ENCODE measurements at places on chromosomes 13 and 19. TPM values are rescaled to one million over a fixed set of nuclear protein-coding genes. Genes with fewer than 3 reads are reported as not detected.

GRCh38 chr13:99935772-99936171, 35.8 kb downstream of the ZIC5 start:
- no peaks in the 10 kb centered on the region for H3K36me3 ChIP-seq
- peaks cover 9% of the 10 kb centered on the region for H3K27me3 ChIP-seq
- H3K27ac ChIP-seq: no peak overlapping the region

MIPEP gene
- 29.3 TPM for total RNA-seq

LCP1 gene
- 0.59 TPM for total RNA-seq

DNA sequence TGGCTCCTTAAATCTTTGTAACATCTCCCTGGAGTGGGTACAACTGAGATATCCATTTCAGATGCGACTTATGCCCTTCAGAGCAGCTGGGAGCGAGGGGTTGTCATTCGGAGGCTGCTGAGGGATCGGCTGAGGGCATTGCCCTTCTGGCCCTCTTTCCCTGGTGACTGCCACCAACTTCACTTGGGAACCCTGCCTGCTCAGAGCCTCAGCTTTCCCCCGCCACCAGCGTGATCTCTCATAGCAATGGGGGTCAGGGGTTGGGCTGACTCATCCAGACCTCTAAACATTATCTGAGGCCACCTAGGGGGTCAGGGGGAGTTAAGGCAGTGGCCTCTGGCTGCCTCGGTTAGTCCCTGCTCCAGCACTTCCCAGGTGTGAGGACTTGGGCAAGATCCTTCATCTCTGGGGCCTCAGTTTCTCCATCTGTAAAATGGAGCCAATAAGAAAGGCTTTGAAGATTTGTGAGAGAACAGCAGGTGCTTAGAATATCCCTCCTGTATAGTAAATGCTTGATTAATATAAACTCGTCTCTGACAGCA, 1.1 kb downstream of the PRX start:
- no peaks in the 10 kb centered on the region for H3K27me3 ChIP-seq
- H3K27ac ChIP-seq: no peak overlapping the region
- no peak overlapping the region for H3K4me3 ChIP-seq
- peak; percentile 66 for DNase-seq

- no peak overlapping the region for H3K27ac ChIP-seq
- no peaks in the 10 kb centered on the region for H3K36me3 ChIP-seq
- no peak overlapping the region for H3K4me3 ChIP-seq
- DNase-seq: peak; percentile 48
- H3K4me1 ChIP-seq: peaks cover 6% of the 10 kb centered on the region
These were observed 373.1 kb downstream of the DIAPH3 start for GRCh38 chr13:59790626-59791025.

DNA sequence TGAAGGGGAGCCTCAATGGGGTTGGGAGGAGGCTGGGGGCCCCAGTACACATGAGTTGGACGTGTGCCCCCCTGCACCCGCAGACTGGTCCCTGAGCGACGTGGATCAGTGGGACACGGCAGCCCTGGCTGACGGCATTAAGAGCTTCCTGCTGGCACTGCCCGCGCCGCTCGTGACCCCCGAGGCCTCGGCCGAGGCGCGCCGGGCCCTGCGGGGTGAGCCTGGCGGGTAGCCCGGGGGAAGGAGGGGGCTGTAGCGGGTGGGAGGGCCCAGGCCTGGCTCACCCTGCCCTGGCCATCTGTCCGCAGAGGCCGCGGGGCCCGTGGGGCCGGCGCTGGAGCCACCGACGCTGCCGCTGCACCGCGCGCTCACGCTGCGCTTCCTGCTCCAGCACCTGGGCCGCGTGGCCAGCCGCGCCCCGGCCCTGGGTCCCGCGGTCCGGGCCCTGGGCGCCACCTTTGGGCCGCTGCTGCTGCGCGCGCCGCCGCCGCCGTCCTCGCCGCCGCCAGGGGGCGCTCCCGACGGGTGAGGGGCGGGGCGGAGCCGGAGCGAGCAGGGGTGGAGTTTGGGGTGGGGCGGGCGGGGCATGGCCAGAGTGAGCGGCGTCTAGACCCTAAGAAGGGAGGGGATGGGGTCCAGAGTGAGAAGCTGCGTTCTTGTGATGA, 8.1 kb downstream of the PIK3R2 start:
- no peaks in the 10 kb centered on the region for H3K27me3 ChIP-seq
- H3K4me3 ChIP-seq: peak overlapping the region; percentile 56
- peaks cover 15% of the 10 kb centered on the region for H3K4me1 ChIP-seq

CGB2 gene
- not detected for total RNA-seq

PRKD2 gene
- total RNA-seq: 9.0 TPM

HSPBP1 gene
- 26.4 TPM for total RNA-seq

DNA sequence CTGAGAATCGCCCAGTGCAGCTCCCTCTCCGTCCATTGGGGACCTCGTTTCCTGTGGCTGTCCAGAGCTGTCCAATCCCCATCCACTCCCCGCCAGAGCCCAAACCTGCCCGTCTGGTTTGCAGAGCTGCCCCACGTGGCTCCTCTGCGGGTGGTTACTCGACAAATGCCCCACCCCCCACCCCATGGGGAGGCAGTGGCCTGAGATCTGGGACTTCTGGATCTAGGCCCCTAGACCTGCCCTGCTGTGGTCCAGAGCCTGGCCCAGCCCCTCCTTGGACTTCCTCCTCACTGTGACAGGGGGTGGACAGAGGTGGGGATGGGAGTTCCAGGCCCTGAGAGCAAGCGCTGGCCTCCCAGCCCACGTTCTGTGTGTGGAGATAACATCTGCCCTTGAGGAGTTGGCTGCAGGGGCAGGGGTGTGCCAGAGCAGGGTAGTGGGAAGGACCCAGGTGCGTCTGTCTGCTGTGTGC, 29.1 kb downstream of the PAK4 start:
- H3K27ac ChIP-seq: no peak overlapping the region
- H3K4me1 ChIP-seq: peaks cover 21% of the 10 kb centered on the region
- H3K4me3 ChIP-seq: no peak overlapping the region
- peak; percentile 69 for DNase-seq

Data from osteoblast (primary cell).